ENCODE measurements at places on chromosomes 16 and 17.
A peak's percentile ranks its signal among the peaks of the same experiment; 100 is the strongest.

DNA sequence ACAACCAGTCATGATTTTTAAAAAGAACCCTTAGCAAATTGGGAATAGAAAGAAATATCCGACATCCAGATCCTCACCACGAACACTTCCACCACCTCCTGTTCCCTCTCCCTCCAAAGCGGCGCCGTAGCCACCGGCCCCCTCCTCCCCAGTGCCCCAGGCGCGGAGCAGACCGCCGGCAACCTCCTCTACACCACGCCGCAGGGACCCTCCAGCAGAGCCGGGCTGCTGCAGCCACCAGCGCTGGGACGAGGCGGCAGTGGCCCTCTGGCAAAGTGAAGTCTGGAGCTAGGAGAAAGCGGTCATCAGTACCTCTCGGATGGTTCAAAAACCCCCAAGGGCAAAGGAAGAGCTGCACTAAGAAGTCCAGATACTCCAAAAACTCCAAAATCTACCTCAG is 41.4 kb upstream of the SLFN13 start:
- DNase-seq, result no peak

DNA sequence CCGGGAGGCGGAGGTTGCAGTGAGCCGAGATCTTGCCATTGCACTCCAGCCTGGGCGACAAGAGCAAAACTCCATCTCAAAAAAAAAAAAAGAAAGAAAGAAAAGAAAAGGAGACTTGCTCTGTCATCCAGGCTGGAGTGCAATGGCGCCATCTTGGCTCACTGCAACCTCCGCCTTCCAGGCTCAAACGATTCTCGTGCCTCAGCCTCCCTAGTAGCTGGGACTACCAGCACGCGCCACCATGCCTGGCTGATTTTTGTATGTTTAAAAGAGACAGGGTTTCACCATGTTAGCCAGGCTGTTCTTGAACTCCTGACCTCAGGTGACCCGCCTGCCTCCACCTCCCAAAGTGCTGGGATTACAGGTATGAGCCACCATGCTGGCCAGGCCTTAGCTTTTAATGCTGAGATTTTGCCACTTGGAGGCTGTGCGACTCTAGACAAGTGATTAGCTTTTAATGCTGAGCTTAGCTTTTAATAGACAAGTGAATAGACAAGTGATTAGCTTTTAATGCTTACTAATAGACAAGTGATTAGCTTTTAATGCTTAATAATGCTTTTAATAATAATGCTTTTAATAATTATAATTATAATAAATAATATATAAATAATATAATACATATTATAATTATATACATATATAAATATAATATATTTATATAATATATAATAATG is 9.6 kb downstream of the LDAF1 start:
- DNase-seq, result no peak

- DNase-seq, result no peak
Measured at GRCh38 chr17:75695141-75695829, 26.0 kb upstream of the ITGB4 start.

GRCh38 chr17:71870546-71870862 is 250.3 kb upstream of the SOX9 start:
- no peak for DNase-seq

GRCh38 chr16:66382171-66382965 is 15.9 kb downstream of the CDH5 start:
- DNase-seq, result no peak

DNA sequence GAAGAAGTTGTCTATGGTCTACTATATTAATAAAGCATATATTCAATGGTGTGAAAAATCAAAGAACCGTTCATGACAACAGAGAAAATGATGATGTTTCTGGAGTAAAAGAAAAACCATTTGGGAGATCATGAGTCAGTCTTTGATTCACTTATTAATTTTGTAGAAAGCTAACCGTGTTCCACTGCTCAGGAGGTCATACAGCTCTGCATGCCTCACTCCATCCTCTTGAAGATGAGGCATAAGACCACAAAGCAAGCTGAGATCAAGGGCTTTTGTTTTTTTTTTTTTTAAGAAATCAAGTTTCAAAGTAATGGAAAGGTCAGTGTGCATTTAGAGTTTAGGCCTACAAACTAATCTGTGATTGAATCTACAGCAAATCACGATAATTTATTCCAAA is 206.4 kb downstream of the CEP112 start:
- no peak for DNase-seq

DNA sequence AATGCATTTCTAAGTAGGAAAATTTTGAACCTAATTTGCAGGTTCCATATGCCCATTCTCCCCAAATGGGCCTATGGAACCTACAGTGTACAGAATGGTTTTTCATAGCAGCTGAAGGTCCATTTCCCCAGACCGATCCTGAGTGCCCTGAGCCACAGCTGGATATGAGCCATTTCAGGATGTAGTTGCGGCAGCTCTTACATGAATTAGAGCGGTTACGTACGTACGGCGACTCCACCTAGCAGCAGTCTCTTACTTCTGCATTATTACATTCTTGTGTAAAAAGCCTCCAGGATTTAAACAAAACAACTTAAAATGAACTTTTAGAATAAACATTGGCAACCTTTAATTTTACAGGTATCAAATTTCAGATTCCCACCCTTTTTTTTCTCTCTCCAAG is 225.3 kb downstream of the SNX29 start:
- DNase-seq, result no peak

- DNase-seq, result no peak
Measured at GRCh38 chr17:75701288-75701687, 20.0 kb upstream of the ITGB4 start.

DNA sequence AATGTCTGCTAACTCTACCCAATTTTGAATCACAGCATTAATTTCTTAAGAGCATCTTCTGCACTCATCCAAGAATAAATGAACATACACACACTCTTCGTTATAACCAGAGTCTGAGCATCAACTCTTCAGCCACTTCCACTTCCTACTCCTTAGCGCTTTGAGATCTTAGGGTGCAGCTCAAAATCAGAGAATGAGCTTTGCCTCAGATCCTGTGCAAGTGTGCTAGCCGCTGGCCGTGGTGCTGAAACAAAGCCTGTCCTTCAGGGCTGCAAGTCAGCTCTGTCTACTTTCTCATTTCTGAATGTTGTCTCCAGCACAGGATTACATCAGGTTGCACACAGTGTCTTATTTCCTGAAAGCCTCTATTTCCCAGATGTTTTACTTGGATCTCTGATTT is 165.4 kb downstream of the AIPL1 start:
- DNase-seq, result no peak

DNA sequence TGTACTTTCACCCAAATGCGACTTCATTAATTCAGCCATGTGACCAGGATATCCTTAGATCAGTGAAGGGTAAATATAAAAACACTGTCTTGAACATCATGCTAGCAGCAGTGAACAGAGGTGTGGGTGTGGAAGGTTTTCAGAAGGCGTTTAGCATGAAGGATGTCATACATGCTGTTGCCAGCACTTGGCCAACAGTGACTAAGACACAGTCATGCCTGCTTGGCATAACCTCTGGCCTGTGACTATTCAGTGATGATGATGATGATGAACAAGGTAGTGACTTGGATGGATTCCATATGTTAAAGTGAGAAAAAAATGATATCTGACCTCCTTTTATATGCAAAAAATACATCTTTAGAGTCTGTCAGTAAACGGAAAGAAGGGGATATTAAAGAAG is 97.9 kb downstream of the MAP2K4 start:
- DNase-seq, result no peak

GRCh38 chr17:7283471-7284216 is 2.1 kb downstream of the SLC2A4 start:
- DNase-seq, result no peak

- DNase-seq, result no peak
Measured at GRCh38 chr17:61143026-61143425, 256.6 kb upstream of the TBX2 start.

GRCh38 chr16:65441501-65441900 is 319.6 kb upstream of the CDH11 start:
- no peak for DNase-seq

- DNase-seq, result no peak
Measured at GRCh38 chr17:62862251-62862650, 54.1 kb upstream of the MARCHF10 start.

DNA sequence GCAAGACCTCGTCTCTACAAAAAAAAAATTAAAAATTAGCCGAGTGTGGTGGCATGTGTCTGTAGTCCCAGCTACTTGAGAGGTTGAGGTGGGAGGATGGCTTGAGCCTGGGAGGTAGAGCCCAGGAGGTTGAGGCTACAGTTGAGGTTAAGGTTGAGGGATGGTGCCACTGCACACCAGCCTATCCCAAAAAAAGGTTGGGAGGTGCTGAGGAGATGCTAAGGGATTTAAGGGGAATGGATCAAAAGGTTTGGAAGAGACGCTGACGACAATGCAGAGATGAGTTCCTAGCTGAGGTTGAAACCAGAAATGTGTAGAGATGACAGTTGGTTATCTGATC is 4.7 kb upstream of the NSMCE1 start:
- DNase-seq, result no peak

GRCh38 chr16:8673611-8674412 is 605 bp upstream of the ABAT start:
- no peak for DNase-seq

DNA sequence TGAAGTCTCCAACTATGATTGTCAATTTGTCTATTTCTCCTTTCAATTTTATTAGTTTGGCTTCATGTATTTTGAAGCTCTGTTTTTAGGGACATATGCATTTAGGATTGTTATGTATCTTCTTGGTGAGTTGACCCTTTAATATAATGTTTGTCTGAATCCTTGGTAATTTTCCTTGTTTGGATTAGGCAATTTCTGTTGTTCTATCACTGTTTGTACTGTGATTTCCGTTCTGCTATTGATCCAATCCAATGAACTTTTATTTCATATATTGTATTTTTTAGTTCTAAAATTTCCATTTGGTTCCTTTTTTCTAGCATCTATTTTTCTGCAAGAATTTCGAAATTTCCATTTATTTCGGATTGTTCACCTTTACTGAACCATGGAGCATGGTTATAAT is 31.0 kb downstream of the RAB11FIP4 start:
- no peak for DNase-seq

DNA sequence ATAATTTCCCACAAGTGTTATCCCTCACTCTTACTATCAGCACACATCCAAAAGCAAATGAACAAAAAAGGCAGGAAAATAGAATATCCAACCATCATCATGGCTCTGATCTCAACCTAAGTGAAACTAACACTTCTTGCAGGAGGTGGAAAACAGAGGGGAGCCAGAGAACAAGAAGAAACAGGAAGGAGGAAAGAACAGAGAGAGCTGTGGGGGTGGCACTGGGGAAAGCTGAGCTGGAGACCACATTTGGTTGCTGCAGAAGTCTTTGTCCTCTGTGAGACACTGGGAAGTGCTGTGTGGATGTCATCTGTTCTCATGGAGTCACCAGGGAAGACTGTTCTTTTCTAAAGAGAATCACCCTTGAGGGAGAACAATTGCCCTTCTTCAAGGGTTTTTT is 34.7 kb downstream of the GRB7 start:
- DNase-seq, result no peak

GRCh38 chr17:74971842-74972106 is 785 bp downstream of the HID1 start:
- no peak for DNase-seq

GRCh38 chr17:45221081-45222013 is at the start of gene FMNL1:
TSS of gene FMNL1 (plus strand) at chr17:45221885. CDS start at chr17:45222125, 240 bp downstream.
- DNase-seq, result peak; percentile 82

DNA sequence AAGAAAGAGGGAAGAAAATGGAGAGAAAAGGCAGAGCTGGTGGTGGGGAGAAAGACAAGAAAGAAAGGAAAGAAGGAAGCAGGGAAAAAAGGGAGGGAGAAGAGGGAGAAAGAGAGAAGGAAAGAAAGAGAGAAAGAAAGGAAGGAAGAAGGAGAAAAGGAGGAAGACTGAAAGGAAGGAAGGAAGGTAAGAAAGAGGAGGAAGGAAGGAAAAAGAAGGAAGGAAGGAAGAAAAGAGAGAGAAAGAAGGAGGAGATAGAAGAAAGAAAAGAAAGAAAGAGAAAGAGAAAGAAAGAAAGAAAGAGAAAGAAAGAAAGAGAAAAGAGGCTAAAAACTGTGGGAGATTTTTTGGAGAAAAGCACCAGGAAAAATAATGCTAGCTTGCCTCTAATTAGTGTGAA is 561.4 kb upstream of the GOT2 start:
- DNase-seq, result no peak

DNA sequence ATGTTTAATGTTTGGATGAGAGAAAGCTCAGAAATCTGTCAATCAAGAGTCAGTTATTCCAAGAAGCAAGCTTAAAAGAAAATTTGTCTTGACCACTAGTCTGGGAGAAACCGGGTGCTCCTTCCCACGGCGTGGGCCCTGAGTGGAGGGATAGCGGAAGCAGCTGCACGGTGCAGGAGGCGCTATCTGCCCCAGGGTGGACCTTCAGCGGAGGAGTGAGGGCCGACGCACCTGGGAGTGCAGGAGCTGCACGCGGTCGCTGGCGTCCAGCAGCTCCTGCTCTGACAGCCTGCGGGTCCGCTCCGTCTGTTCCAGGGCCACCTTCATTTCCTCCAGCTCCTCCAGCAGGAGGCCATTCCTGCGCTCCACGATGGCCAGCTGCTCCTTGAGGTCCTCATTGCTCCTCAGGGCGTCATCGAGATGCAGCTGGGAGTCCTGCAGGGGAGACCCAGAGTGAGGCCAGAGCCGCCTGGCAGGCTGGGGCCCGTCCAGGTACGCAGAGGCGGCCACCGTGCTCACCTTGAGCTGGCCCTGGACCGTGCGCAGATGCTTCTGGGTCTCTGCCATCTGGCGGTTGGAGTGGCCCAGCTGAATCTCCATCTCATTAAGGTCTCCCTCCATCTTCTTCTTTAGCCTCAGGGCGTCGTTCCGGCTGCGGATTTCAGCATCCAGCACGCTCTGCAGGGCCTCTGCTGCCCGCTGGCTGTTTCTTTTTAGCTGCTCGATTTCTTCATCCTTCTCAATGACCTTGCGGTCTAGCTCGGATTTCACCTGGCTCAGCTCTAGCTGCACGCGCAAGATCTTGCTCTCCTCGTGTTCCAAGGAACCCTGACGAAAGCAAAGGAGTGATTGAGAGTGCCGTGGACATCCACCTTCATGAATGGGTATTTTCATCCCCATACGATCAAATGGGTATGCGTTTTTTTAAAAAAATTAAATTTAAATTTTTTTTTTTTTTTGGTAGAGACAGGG is 63.5 kb downstream of the MYH13 start:
- DNase-seq, result no peak

DNA sequence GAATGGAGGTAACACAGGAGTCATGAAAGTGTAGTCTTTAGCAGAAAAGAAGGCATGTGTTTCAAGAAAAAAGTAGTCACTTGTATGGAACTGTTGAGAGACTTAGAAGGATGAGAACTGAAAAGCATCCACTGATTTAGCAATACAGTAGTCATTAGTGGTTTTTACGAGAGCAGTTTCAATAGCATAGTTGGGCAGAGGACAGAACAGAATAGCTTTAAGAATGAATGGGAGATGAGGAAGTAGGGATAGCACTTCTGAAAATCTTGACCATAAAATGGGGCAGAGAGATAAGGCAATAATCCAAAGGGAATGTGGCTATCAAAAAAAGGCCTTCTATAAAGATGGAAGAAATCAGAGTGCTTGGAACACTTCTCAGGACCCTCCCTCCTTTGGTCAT is 64.8 kb upstream of the C17orf78 start:
- DNase-seq, result no peak

Data from immature natural killer cell (primary cell).